GM23338 (cell line): ENCODE measurements at places on chromosomes 16 and 17.
A peak's percentile ranks its signal among the peaks of the same experiment; 100 is the strongest.

DNA sequence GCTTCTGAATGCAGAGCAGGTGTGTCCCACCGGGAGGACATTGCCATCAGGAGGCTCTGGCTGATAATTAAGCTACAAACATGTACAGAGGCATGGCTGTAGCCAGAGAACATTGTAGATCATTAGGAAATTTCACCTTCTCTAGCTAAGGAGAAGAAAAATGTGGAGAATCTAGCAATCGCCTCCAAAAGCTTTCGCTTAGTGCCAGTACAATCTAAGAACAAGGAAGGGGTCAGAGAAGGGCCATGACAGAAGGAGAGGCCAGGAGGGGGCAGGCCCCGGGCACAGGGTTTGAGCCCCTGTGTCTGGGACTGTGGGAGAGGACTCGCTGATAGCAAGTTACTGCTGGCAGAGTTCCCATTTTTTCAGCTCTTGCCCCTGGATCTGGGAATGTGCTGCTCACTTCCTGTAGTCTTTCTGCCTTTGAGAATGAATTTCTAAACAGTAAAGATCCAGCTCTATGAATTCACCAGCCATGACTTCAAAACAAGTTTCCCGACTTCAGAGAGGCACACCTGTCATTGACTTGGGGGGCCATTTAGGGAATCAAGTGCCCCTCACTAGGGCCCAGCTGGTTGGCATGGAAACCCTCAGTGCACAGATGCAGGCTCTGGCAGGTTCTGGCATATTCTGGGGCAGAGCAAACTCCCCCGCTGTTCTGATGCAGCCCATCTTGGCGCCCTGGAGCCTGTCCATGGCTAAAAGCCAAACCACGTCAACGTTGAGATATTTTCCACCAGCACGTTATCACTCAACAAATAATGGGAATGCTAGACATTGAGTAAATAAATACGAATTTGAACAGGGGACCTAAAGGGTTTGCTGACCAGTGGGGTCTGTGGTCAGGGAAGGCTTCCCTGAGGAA is 59.5 kb upstream of the CACNG4 start:
- no peak for DNase-seq

DNA sequence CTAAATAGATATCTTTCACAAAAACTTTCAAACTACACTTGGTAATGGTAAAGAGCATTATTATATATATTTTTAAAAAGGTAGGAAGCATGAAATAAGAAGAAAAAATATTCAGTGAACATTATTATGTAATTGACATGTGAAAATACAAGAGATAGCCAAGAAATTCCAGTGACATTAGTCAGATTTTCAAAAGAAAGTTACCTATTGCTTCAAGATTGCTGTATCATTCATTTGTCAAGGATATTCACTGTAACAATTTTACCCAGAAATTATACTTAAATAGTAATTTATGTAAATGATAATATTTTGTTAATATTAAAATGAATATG is 350.2 kb downstream of the KIF2B start:
- no peak for DNase-seq

DNA sequence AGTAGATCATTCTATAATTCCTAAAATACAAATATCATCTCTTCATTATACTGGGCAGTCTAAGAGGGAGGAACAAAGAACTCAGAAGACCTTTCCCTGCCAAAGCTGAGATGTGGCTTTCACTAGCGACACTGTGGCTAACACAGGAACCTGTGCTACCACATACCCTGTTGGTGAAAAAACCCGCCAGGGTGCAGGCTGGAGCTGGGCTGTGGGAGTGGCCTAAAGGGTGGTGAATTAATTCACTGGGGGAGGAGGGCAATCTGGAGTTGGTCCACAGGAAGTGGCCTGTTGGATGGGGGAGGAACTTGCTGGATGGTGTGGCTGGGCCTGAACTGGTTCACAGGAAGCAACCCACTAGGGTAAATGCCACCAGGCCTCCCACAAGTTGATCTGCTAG is 7.4 kb downstream of the ZNF594 start:
- no peak for DNase-seq

DNA sequence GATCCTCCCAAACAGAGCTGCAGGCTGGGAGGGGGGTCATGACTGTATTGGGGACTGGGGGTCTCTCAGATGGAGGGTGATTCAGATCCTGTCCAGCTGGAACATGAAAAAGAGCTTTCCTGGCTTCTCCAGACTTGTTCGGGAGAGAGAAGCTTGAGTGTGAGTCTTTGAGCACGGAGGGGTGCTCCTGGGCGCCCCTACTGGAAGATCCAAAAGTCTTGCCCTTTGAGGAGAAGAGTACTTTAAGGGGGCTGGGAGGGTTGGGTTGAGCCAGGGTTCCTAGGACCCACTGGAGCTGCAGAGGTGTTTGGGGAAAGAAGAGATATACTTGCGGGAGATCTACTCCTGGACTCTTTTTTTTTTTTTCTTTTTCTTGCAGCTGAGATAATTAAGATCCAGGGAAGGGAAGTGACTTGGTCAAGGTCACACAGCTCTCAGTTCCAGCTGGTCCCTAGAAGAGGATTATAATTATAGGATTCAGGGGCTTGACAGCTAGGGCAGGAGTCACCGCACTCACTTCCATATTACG is 8.4 kb downstream of the RARA start:
- peak; percentile 91 for DNase-seq

GRCh38 chr16:84603140-84603816 is 14.6 kb downstream of the COTL1 start:
- no peak for DNase-seq

- peak; percentile 46 for DNase-seq
Observed at GRCh38 chr17:50133769-50134099, 3.8 kb upstream of the SAMD14 start.

- DNase-seq: peak; percentile 91
Observed at GRCh38 chr17:8226536-8227237, 16.3 kb upstream of the AURKB start.

DNA sequence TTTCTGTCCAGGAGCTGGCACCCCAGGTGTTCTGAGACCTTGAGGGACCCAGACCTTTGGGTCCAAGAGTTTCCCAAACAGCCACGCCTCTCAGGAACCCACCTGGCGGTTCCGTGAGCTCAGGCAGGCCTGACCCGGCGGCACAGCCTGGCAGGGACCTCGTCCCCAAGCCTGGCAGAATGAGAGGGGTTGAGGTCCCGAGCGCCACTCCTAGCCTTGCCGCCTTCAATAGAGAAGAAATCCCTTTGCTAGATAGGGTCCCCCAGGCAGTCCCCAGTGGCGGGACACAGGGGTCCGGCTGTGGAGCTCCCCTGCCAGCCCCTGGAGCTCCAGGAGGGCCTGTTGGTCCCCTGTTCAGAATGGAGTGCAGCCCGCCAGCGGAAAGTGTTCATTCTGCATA is 10.5 kb upstream of the CLEC18A start:
- DNase-seq: no peak

DNA sequence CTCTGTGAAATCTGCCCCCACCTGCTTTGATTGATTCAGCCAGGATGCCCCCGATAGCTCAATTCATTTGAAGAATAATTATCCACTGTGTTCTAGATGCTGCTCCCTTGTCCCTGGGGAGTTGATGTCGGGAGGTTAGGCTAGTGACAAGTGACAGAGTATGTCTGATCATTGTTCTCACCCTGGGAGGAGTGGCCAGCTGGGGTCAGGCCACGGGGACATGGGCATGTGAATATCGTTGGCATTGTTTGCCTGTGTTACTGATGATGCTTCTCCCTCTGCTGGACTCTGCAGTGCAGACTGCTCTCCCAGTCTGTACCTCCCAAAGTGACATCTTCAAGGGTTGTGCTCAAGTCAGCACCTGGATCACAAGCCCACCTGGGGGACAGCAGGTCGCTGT is 89.9 kb upstream of the C16orf82 start:
- DNase-seq: no peak

DNA sequence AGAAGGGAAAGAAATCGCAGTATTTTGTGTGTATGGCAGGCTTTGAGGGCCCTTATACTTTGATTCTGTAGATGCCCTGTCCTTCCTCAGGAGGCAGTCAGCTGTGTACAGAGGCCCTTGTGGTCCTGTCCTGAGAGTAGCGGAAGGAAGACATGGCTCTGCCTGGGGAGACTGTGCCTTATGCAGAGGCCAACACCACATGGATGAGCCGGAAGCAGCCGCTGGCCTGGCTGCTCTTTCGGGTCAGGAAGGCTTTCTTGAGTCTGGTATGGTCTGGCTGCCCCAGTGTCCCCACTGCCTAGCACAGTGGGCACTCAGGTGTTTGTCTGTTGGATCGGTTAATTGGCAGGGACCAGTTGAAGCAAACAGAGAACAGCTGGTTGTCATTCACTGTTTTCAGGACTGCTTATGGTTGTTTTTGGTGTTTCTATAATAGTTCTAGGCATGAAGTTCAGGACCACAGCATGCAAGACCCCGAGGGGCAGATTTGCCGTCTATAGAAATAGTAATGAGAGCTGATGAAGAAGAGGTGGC is 12.4 kb downstream of the USP10 start:
- DNase-seq: no peak

GRCh38 chr16:84124257-84125073 is 7.7 kb upstream of the MBTPS1 start:
- no peak for DNase-seq

- DNase-seq: no peak
Observed at GRCh38 chr17:61128661-61129115, 271.0 kb upstream of the TBX2 start.

GRCh38 chr17:80876950-80877728 is 114.5 kb upstream of the CHMP6 start:
- DNase-seq: no peak

GRCh38 chr17:14311981-14312380 is 11.1 kb downstream of the HS3ST3B1 start:
- DNase-seq: no peak

DNA sequence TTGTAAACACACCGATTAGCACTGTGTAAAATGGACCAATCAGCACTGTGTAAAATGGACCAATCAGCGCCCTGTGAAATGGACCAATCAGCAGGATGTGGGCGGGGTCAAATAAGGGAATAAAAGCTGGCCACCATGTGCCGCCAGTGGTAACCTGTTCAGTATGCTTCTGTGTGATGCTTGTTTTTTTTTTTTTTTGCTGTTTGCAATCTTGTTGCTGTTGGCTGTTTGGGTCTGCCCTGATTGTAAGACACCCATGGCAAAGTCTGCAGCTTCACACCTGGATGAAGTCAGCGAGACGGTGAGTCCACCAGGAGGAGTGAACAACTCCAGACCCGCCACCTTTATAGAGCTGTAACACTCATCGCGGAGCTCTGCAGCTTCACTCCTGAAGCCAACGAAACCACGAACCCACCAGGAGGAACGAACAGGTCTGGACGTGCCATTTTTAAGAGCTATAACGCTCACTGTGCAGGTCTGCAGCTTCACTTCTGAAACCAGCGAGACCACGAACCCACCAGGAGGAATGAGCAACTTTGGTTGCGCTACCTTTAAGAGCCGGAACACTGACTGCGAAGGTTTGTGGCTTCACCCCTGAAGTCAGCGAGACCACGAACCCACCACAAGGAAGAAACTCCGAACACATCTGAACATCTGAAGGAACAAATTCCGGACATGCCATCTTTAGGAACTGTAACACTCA is 85.0 kb upstream of the MED9 start:
- peak; percentile 22 for DNase-seq
